ENCODE measurements at places on chromosomes 16 and 17.
A peak's percentile ranks its signal among the peaks of the same experiment; 100 is the strongest.

DNA sequence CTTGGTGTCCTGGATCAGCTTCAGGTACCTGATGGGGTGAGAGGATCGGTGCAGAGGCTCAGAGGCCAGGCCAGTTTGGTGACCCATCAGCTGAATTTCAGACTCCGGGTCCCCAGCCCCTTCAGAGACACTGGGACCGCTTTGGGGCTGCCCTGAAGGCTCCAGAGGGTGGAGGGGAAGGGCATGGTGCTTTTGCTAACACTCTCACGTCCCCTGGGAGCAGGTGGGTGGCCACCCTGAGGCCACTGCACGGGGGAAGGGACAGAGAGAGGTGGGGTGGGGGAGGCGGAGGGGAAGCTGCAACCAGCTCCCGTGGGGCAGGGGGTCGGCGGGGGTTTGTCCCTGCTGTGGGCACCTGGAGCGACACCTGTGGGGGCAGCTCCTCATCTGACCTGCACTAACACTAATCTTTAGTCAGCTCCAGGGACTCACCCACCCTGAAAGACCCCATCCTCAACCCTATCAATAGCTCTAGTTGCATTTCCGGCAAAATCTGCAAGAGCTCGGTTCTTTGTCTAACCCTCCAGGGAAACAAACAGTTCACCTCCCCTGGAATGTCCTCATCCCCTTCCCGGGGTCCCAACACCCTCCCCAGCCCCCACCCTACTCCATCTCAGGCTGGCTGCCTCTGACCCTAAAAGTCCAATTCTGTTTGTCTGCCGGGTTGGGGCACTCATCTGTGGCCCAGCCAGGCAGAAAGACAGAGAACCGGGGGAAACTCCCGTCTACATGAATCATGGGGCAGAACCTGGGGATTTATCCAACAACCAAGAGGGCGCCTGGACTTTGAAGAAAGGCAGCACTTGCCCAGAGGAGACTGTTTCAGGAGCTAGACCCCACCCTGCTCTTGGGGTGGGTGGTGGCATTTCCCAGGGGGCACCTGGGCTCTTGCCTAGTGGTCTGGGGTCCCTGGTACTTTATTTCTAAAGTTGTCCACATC, 91.9 kb upstream of the CBX4 start:
- no peak for DNase-seq

- no peak for DNase-seq
Observed at GRCh38 chr17:66198242-66198641, 6.3 kb upstream of the CEP112 start.

DNA sequence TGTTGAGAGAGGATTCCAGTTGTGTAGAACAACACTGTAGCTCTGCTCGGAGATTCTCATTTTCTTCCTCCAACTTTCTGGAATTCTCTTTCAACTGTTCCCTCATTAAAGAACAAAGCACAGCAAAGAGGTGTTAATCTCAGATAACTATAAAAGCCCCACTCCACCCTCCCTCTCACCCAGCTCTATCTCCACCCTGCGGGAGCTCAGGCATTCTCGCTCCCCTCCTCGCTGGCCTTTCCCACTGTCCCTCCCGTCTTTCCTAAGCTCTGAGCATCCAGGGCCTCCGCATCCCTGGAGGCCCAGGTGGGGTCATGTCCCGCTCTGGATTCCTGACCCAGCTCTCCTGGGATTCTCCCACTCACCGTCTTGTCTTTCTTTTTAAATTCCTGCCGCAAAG, 35.1 kb downstream of the DHX38 start:
- DNase-seq, result no peak

DNA sequence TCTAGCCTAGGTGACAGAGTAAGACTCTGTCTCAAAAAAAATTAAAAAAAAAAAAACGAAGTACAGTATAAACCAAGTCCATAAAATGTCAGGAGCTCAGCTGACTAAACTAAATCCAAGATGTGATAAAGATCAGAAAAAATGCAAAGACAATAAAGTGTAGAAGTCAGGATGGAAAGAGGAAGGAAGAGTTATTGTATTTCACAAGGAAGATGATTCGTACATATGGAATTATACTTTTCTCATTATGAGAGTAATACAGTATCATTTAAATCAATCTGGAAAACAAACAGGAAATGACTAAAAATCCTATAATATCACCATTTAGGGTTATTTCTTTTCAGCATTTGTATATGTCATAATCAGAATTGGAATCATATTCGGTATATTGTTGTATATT, 11.4 kb upstream of the APOH start:
- no peak for DNase-seq

DNA sequence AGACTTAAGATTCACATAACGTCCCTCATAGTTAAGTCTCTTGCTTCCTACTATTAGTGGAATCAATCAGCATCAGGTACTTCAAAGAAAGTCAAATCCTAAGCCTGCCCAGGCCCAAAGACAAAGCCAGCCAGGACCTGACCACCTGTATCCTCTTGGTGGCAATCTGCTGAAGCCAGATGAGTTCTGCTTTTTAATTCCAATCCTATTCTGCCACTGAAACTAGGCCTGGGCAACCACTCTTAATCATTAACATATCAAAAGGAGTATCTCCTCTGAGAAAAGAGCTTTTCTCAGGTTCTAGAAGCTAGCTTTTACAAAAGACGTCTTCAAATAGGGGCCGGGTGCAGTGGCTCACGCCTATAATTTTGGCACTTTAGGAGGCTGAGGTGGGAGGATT, 15.1 kb upstream of the GLG1 start:
- DNase-seq, result no peak

DNA sequence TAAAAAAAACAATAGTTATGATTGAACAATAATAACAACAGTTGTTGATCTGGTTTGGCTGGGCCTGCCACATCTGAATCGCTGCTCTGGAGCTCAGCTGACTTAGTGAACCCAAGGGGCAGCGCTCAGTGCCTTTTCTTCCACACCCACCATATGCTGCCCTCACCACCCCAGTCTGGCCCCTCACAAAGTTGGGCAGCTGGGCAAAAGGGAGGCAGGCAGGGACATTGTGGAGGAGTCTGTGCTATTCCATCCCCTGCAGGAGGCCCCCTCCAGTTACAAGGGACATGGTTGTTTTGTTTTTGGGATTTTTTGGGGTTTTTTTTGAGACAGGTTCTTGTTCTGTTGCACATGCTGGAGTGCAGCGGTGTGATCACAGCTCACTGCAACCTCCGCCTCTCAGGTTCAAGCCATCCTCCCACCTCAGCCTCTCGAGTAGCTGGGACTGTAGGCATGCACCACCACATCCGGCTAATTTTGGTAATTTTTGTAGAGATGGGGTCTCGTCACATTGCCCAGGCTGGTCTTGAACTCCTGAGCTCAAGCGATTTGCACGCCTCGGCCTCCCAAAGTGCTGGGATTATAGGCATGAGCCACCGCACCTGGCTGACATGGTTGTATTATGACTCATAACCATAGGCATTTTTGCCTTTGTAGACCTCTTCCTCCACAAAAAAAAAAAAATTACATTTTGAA, 8.6 kb upstream of the PECAM1 start:
- no peak for DNase-seq

GRCh38 chr16:51562891-51563290, 411.8 kb upstream of the SALL1 start:
- no peak for DNase-seq

- no peak for DNase-seq
Observed at GRCh38 chr16:503150-504071, 24.1 kb upstream of the CAPN15 start.

- no peak for DNase-seq
Observed at GRCh38 chr17:19494961-19495806, 38.5 kb upstream of the SLC47A1 start.

DNA sequence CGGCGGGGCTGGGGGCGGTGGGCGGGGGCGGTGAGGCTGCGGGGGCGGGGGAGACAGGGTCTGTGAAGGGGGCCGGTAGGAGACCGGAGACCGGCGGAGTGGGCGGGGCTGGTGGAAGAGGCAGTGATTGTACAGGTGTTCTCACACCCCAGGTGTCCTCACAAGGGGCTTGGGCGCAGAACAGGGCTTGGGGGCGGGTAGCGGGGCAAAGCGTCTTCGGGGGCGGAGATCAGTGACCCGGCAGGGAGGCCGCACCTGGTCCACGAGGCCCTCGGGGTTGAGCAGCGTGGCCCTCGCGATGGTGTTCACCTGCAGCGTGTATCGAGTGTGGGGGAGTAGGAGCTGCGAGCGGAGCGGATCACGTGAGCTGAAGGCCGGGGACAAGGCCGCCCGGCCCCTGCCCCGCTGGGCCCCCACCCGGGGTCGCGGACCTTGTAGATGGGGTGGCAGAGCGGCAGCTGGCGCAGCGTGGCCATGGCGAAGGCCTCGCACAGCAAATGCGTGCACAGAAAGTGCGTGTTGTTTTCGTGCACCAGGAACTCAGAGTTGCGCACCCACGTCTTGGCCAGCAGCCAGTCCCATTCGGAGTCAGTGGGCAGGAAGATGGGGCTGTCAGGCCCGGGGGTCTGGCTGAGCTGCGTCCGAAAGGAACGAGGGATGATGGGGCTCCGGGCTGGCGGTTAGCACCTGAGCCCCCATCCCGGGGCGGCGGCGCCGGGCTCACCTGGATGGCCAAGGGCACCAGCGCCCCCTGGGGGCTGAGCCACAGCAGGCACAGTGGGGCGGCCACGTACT, 8.5 kb downstream of the ALOXE3 start:
- DNase-seq, result no peak

DNA sequence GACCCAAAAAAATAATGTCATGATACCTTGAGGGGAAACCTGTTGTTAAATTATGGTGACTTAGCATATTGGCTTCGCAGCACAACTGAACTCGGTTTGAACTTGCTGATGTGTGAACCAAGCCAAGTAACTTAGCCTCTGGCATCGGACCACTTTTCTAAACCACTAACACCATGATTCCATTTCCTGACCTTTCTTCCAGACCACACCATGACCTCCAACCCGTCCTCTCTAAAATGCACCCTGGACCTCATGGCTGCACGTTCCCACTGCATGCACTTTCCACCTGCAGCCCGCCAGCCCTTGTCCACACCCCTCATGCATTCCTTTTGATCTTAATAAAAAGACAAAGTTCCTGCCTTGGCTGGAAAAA, 29.3 kb downstream of the DYNLRB2 start:
- DNase-seq, result no peak

GRCh38 chr16:56362057-56362655, 63.2 kb downstream of the AMFR start:
- no peak for DNase-seq

- DNase-seq, result no peak
Observed at GRCh38 chr17:64401244-64401860, 10.7 kb upstream of the PECAM1 start.

- no peak for DNase-seq
Observed at GRCh38 chr17:81917565-81918332, at the start of gene SIRT7. SIRT7 (minus strand) TSS chr17:81918176; CDS start chr17:81918131, 45 bp downstream.

DNA sequence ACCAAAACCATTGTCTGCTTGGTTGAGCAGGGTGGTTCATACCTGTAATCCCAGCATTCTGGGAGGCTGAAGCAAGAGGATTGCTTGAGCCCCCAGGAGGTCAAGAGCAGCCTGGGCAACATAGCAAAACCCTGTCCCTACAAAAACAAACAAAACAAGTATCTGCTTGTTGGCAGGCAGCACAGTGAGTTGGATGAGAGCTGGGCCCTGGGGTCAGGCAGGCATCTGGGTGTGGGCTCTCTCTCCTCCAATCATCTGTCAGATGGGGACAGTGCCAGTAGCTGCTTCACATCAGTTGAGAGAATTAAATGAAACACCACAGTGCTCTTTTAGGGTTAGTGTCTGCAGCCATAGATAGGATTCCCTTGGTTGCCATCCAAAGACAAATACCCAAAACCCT, 5.8 kb downstream of the ARMC7 start:
- DNase-seq, result no peak

GRCh38 chr17:1324201-1324771, 44.8 kb downstream of the TRARG1 start:
- peak; percentile 60 for DNase-seq

DNA sequence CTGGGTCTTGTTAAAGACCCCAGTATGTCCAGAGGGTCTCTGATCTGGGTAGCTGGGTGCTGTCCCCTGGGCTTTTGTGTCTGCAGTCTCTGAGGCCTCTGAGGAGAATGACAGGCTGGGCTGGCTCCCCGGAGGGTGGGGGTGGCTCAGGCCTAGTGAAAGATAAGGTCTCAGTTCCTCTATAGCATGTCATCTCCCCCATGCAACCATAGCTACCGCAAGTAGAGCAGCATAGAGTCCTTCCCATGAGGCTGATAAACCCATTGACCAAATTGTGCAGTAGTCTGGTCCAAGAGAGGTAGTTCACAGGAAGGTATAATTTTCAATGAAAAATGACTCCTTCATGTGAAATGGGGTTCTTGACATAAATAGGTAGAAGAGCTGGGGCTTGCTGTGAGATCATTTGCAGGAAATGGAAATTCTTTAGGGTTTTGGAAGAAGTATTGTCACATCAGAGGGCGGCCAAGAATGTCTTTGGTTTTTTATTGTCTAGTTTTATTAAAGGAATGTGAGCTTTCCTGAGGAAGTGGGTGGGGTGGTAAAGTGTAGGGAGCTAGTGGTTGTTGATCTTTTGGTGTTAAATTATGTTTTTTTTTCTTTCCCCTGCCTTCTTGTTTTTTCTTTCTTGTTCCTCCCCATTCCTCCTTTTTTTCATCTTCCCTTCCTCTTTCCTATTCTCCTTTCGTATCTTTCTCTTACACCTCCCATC, 21.0 kb downstream of the SLC7A6OS start:
- DNase-seq, result no peak

GRCh38 chr17:69090365-69090764, 29.6 kb upstream of the ABCA9 start:
- DNase-seq, result no peak

GRCh38 chr16:57394444-57394843, 10.1 kb upstream of the CCL17 start:
- DNase-seq, result no peak

GRCh38 chr17:77433385-77434135, 292.8 kb downstream of the SEC14L1 start:
- no peak for DNase-seq

- no peak for DNase-seq
Observed at GRCh38 chr16:64408699-64409098, 713.2 kb downstream of the CDH11 start.

- DNase-seq, result no peak
Observed at GRCh38 chr17:69597898-69598692, 183.6 kb downstream of the MAP2K6 start.

DNA sequence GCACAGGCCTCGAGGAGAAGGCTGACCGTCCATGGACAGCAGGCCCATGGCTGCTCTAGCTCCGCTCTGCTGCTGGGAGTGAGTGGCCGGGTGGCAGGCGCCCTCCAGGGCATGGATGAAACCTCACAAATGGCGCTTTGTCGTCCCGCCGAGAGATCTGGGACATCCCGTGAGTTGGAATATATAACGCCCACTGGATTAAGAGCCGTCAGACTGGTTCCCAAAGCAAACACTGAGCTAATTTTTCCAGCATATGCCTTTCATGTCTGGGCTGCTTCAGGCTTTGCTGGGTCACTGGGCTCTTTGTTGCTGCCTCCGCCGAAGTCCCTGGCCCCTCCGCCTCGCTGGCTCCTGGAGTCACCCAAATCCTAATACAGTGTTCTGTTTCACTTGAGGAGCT, 266.3 kb downstream of the FOXL1 start:
- DNase-seq, result no peak

DNA sequence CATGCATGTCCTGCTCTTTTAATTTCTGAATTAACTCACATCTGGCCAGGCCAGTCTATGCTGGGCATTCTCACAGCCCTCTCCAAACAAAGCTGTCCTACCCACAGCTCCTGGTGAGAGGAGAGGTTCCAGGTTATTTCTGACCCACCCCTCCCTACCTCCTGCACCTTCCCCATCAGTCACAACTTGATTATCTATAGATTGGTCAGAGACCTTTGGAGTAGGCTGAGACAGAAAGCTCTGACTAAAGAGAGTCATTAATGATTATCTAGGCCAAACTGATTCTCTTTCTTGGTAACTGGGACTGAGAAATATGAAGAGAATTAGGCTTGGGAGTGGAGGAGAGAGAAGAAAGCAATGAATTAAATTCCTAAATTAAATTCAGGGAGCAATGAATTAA, 1.4 kb upstream of the KRT222 start:
- DNase-seq, result no peak
